ENCODE measurements at places on chromosomes 5 and 9. TPM values are rescaled to one million over a fixed set of nuclear protein-coding genes. Genes with fewer than 3 reads are reported as not detected.

Gene BRINP1
- polyA plus RNA-seq: 0.08 TPM

Gene GAS1
- 71.4 TPM for polyA plus RNA-seq

Gene GFPT2
- 29.2 TPM for polyA plus RNA-seq

Gene PFN3
- polyA plus RNA-seq: not detected

Gene GLDC
- polyA plus RNA-seq: 0.53 TPM

Gene PTGR1
- polyA plus RNA-seq: 7.3 TPM

Gene CDC14B
- 5.9 TPM for polyA plus RNA-seq

Gene IL9
- not detected for polyA plus RNA-seq

Gene TCF7
- polyA plus RNA-seq: 1.7 TPM

Gene FOXD1
- polyA plus RNA-seq: 0.18 TPM

Gene CCL27
- not detected for polyA plus RNA-seq

Gene SLC22A4
- polyA plus RNA-seq: 1.1 TPM

Gene CDKN2B-AS1
- 0.32 TPM for polyA plus RNA-seq

Gene LCN2
- polyA plus RNA-seq: 0.46 TPM

Gene GABRA6
- not detected for polyA plus RNA-seq

Gene CA9
- 0.42 TPM for polyA plus RNA-seq

Gene PCAT7
- 0.04 TPM for polyA plus RNA-seq

Gene IFNA13
- not detected for polyA plus RNA-seq

Gene PCDHGB6
- 7.0 TPM for polyA plus RNA-seq

Gene FAM81B
- polyA plus RNA-seq: 0.43 TPM

Gene NUTM2G
- polyA plus RNA-seq: not detected

Gene COL5A1
- 54.6 TPM for polyA plus RNA-seq

Gene SERF1A
- 3.9 TPM for polyA plus RNA-seq

Gene GPR151
- polyA plus RNA-seq: not detected

Gene STK32A
- polyA plus RNA-seq: 6.8 TPM

Gene PPP3R2
- not detected for polyA plus RNA-seq

Gene EFNA5
- polyA plus RNA-seq: 2.1 TPM

Gene GPR150
- 0.28 TPM for polyA plus RNA-seq

Gene ZNG1C
- 10.3 TPM for polyA plus RNA-seq

Gene SHLD3
- polyA plus RNA-seq: 1.6 TPM

Gene MSMP
- 0.41 TPM for polyA plus RNA-seq

Gene GPR21
- polyA plus RNA-seq: 0.39 TPM

Gene PTGES
- 0.63 TPM for polyA plus RNA-seq

Gene CTXN3
- polyA plus RNA-seq: not detected

Gene FBP2
- polyA plus RNA-seq: not detected

Gene IL13
- polyA plus RNA-seq: not detected

Gene SOHLH1
- polyA plus RNA-seq: not detected

Gene FGF1
- polyA plus RNA-seq: 0.44 TPM

Gene SPATA31A3
- not detected for polyA plus RNA-seq

Gene ZDHHC11B
- 1.7 TPM for polyA plus RNA-seq

Gene CAMK4
- polyA plus RNA-seq: 1.0 TPM

Gene OR1J2
- not detected for polyA plus RNA-seq

Gene TRPM6
- 0.06 TPM for polyA plus RNA-seq

Gene S100Z
- polyA plus RNA-seq: 0.22 TPM

Gene PDE6A
- polyA plus RNA-seq: 0.68 TPM
